ENCODE measurements at places on chromosomes 1 and 21.
A peak's percentile ranks its signal among the peaks of the same experiment; 100 is the strongest.

GRCh38 chr1:116403496-116404136, 30.6 kb downstream of the ATP1A1 start:
- no peak for DNase-seq

DNA sequence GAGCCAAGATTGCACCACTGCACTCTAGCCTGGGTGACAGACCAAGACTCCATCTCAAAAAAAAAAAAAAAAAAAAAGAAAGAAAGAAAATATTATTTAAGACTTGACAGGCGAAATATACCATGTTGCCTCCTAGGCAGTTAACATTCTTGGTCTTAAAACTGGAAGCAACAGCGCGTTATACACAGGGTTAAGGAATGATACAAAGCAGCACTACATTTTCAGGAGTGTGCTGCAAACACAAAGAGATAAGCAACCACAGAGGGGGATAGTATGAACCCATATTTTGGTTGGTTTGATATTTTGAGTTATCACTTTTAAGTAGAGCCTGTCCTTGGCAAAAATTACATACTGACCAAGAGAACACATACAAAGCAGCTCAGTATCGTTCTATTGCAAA, 25.1 kb downstream of the USP24 start:
- no peak for DNase-seq

GRCh38 chr1:203215573-203215972, 13.9 kb downstream of the CHIT1 start:
- DNase-seq, result no peak

GRCh38 chr1:234628089-234628488, 18.1 kb upstream of the IRF2BP2 start:
- no peak for DNase-seq

GRCh38 chr1:219871427-219872057, 56.8 kb downstream of the SLC30A10 start:
- DNase-seq, result no peak

- DNase-seq, result no peak
Measured at GRCh38 chr1:196114193-196114592, 494.0 kb downstream of the KCNT2 start.

DNA sequence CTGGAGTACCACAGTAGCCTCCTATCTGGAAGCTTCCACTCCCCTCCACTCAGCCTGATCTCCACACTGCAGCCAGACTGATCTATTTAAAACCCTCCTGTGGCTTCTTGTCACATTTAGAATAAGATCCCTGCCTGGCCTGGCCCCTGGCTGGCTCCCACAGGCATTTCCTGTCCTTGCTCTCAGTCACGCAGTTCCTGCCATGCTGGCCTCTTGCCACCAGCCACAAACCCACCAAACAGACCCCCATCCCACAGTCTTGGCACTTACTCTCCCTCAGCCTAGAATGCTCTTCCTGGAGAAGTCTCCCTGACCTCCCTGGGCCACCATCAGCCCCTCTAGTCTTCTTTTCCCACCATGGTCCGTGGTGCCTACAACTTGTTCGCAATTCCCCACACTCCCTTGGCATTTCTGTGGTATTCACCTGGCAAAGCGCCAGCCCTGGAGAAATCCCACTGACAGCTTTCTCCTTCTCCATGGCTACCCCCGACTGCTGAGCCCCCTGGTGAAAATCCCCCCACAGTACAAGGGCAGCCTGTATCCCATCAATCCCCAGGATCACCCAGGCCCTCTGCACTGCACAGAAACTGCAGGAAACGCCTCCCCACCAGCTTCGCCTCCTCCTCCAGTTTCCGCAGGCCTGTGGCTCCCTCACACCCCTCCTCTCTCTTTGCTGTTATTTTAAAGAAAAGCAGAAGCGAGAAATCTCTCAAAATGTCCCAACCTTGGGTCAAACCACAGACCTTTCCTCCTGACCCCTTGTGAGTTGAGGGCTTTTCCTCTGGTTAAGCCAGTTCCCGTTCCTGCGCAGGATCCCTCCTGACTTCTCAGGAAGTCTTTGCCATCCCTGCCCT, 94.5 kb downstream of the SYT2 start:
- DNase-seq, result no peak

DNA sequence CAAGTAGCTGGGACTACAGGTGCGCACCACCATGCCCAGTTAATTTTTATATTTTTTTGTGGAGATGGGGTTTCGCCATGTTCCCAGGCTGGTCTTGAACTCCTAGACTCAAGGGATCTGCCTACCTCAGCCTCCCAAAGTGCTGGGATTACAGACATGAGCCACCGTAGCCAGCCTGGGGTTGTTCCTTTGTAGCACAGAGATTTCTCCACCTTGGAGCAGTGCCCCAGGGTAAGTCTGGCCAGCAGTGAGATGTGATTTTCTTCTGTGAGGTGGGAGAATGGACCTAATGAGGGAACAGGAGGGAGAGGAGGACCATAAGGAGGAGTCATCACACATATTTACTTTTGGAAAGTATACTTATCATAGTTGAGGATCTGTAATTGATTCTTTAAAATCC, 61.1 kb upstream of the GADD45A start:
- DNase-seq, result no peak

DNA sequence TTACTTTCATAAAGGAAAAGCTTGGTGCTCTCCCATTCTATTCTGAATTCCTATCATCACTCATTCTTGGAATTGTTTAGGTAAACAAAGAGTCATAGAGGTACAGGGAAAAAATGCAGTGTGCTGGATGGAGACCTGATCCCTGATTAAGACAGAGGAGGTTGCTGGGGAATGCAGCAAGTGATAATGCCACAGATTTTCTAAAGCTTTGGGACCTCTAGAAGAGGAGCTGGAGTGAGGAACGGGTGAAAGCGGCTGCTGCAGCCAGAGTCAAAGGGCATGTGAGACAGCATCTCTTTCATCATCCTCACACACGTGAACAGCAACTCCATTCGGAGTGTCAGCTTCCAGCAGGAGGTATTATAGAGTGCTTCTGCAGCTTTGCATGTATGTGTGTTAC, 54.9 kb upstream of the DIPK1A start:
- no peak for DNase-seq

DNA sequence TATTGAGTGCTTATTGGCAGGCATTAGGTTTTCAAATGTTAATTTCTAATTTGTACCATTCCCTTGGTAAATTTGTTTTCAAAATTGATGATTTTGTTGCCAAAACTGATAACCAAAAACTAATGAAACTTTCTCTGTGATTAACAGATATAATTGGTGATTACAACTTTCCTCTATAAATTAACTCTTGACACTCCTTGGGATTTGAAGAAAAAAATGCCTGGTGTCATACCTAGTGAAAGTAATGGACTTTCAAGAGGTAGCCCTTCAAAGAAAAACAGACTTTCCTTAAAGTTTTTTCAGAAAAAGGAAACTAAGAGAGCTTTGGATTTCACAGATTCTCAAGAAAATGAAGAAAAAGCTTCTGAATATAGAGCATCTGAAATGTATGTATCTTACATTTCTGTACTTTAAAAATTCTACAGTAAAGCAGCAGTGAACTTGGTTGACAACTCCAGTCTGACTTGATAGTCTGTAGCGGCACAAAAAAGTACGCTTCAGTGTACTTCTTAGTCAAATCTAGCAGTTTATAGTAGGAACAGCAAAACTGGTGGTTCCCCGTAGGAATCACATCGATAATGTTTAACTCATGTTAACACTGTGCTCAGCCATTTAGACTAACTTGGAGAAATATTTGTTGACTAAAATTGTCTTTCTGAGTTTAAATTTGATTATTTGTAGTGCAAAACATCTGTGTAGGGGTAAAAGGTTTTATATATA, 3.0 kb downstream of the USP1 start:
- no peak for DNase-seq

DNA sequence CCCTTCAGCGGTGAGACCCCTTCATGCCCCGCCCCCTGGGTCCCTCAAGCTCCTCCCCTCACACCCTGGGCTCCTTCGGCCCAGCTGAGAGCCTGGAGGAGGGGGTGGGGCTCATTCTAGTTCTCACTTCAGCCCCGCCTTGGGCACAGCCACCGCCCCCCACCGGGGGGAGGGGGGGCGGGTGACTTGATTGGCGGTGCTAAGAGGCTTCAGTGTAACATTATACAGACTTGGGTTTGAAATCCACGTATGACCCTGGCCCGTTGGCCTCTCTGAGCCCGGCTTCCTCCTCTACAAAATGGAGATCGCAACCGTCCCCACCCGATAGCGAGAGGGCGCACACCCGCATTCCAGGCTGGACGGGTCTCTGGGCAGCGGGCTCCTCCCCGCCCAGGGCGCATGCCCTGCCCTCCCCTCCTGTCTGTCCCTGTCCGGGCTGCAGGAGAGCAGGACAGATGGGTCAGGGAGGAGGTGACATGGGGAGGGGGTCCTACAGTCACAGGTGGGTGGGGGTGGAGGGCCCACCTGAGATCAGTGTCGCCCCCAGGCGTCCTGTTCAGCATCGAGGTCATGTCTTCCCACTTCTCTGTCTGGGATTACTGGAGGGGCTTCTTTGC, 5.1 kb downstream of the CLCNKB start:
- DNase-seq, result peak; percentile 31

DNA sequence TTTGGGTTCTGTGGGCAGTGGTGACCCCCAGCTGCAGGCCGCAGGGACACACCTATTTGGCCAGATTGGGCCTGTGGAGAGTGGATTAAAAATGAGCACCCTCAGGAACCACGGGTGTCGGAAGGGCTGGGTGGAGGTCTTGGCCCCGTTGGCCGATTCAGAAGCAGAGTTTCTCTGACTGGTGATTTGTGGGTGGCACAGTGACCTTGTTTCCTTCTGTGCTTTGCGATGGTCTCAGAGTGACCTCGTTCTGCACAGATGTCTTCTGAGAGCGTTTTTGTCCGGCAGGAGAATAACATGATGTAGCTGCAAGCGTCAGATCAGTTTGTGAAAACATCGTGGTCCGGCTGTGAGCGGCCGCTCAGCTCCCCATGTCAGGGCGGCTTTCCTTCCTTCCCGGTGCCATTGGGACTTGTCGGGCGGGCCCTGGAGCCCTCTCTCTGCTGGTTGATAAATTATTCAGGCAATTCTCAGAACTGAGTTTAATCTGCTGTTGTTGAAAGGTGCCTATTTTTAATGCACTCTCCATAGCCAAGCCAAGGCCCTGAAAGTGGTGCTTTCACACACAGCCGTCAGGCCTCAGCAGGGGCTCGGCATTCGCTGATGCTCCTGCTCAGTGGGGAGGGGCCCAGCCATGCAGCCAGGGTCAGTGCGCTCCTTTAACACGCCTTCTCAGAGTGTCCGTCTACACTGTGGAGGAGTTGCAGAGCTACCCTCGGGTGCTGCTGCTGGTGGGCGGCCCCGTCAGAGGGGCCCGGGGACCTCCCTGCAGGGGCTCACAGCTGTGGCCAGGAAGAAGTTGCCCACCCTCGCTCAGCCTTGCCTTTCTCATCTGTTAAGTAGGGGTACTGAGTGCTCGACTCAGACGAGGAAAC, 26.8 kb downstream of the TRPM2 start:
- no peak for DNase-seq

GRCh38 chr1:153789478-153790034, 14.3 kb downstream of the SLC27A3 start:
- DNase-seq, result no peak

DNA sequence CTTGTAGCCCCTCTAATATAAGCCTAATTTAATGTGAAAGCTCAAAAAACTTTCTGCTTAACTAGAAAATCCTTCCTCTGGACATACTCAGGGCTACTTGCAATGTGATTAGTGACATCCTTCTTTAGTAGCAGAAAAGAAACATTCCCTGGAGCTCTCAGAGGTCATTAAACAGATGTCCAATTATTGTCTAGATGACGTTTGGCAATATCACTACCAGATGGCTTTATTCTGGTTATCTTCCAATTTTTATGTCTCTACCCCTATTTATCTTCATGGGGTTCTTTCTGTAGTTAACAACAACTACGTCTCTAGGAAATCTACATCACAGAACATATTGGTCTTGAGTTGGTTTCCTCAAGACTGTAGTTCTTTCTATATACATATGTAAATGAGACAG, 44.2 kb downstream of the CTH start:
- DNase-seq, result no peak

- DNase-seq, result no peak
Measured at GRCh38 chr1:85444381-85444780, 20.6 kb downstream of the DDAH1 start.

DNA sequence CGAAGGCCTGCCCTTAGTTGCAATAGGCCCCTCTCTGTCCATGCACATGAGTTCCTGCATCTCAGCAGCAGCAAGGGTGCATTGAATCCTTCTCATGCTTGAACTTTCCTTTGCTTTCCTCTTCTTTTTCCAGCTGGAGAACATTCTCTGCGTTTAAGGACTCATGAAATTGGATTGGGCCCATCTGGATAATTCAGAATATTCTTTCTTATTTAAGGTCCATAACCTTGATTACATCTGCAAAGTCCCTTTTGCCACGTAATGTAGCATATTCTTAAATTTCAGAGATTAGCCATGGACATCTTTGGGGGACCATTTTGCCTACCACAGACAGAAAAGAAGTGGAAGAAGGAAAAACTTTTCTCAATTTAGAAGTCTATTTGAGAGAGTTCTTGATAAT, 159.7 kb upstream of the C21orf91 start:
- DNase-seq, result no peak

- DNase-seq, result no peak
Measured at GRCh38 chr1:245434280-245434679, 279.5 kb downstream of the KIF26B start.

GRCh38 chr21:42630626-42631025, 22.8 kb upstream of the PDE9A start:
- no peak for DNase-seq

DNA sequence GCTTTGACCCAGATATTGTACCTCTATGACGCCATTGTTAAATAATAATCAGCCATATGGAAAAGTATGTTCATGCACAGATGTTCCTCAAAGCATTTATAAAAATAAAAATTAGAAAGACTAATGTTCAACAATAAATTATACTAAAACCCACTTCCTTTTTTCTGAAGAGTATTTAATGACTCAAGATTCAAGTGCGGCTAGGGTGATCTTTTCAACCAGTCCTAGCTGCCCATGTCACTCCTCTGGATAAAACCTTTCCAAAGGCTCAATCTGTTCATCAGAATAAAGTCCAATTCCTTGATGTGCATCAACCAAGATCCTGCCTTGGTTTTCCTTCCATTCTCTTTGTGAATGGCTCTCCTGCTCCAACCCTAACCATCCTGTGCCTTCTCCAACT, 292.0 kb downstream of the VAV3 start:
- DNase-seq, result no peak

Measured in LoVo (cell line).